DND-41 (cell line): ENCODE measurements at places on chromosomes 11 and 22.
A peak's percentile ranks its signal among the peaks of the same experiment; 100 is the strongest.

DNA sequence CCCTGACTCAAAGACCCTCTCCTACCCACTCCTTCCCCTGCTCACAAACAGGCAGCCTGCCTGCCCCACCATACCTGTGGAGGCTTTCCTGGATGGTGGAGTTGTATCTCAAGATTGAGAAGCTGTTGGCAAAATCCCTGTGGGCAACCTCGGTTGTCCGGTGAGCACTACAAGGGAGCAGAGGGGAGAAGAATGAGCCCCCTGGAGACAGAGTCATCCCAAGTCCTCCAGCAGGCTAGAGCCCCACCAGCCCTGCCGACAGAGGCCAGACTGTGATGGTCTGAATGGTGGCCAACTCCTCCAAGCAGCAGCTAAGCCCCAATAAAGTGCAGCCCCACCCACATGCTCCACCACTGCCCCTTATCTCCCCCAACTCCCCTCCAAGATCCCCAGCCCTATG is 17.5 kb downstream of the TMPRSS13 start:
- no peak overlapping the region for H3K4me3 ChIP-seq
- H3K27ac ChIP-seq: peak overlapping the region; percentile 55; the same call in 1 of the 2 replicates
- no peaks in the 10 kb centered on the region for H3K27me3 ChIP-seq

- H3K27me3 ChIP-seq: peaks cover 11% of the 10 kb centered on the region
- DNase-seq: no peak
- no peak overlapping the region for H3K4me3 ChIP-seq
- no peaks in the 10 kb centered on the region for H3K4me1 ChIP-seq
- no peaks in the 10 kb centered on the region for H3K36me3 ChIP-seq
Measured at GRCh38 chr11:7484645-7485044, 661 bp upstream of the OLFML1 start.

DNA sequence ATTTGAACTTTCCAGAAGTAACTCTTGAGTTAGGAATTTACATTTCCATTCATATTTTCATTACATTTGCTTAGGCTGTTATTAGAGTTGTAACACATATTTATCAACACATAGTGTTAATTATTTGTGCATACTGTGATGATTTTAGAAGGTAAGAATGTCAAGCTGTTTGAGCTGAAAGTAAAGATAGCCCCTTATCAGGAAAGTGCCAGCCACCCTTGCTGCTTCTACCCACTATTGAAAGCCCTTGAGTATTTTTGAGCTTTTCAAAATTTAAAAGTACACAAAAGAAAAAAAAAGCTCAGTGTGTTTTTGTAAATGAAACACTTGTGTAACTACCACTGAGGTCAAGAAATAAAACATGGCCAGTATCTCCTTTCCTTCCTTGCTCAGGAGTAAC is 8.0 kb downstream of the APLP2 start:
- DNase-seq: no peak
- H3K4me1 ChIP-seq: 0 out of 2 replicates have a peak, but pooled peaks cover under 1% of the 10 kb centered on the region
- H3K27me3 ChIP-seq: no peaks in the 10 kb centered on the region

DNA sequence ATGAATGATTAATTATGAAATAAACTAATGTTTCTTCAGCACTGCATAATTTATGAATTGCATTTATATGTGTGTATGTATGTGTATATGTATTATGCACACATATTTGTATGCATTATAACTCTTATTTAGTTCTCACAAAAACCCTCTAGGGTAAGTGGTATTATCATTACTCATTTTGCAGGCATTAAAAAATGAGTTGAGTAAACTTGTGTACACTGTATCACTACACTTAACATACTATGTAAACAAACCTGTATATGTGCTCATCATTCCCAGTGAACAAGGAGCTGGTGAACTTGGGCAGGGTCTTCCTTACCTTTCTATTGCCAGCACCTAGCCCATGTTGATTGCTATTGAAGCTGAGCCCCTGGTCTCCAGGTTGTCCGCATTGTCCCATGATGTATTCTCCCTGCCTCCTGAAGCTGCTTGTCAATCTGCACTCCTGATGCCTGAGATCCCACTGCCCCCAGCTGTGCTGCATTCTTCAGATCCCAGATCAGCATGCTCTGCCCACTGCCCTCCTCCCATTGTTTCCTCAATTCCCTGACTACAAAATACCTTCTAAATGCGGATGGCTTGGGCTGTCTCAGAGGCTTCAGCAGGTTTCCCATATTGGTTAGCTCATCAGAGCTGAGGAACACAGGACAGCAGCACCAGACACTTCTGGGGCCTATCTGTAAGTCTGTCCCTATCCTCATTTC is 267.9 kb upstream of the SESN3 start:
- H3K27ac ChIP-seq: no peak overlapping the region
- H3K36me3 ChIP-seq: no peaks in the 10 kb centered on the region
- DNase-seq: no peak
- no peaks in the 10 kb centered on the region for H3K27me3 ChIP-seq
- no peak overlapping the region for H3K4me3 ChIP-seq

GRCh38 chr11:69540118-69541000 is 58.9 kb downstream of the LINC01488 start:
- no peaks in the 10 kb centered on the region for H3K4me1 ChIP-seq
- peaks cover 5% of the 10 kb centered on the region for H3K27me3 ChIP-seq
- no peaks in the 10 kb centered on the region for H3K36me3 ChIP-seq
- DNase-seq: no peak
